ENCODE measurements at places on chromosomes 12 and 14. TPM values are rescaled to one million over a fixed set of nuclear protein-coding genes. Genes with fewer than 3 reads are reported as not detected.

- H3K4me1 ChIP-seq = no peaks in the 10 kb centered on the region
- DNase-seq = no peak
- H3K4me3 ChIP-seq = no peak overlapping the region
- H3K27me3 ChIP-seq = no peaks in the 10 kb centered on the region
These were observed 27.4 kb downstream of the NELL2 start for GRCh38 chr12:44848703-44849085.

The TXNRD1 gene
- 129 TPM for total RNA-seq

GRCh38 chr14:104717646-104718045, 6.4 kb upstream of the ADSS1 start:
- DNase-seq = no peak
- no peaks in the 10 kb centered on the region for H3K4me1 ChIP-seq
- no peak overlapping the region for H3K4me3 ChIP-seq

- H3K36me3 ChIP-seq = no peaks in the 10 kb centered on the region
- H3K4me1 ChIP-seq = no peaks in the 10 kb centered on the region
- no peak overlapping the region for H3K4me3 ChIP-seq
- no peak overlapping the region for H3K27ac ChIP-seq
- DNase-seq = no peak
These were observed 452.3 kb downstream of the ADAMTS20 start for GRCh38 chr12:43099691-43100163.

DNA sequence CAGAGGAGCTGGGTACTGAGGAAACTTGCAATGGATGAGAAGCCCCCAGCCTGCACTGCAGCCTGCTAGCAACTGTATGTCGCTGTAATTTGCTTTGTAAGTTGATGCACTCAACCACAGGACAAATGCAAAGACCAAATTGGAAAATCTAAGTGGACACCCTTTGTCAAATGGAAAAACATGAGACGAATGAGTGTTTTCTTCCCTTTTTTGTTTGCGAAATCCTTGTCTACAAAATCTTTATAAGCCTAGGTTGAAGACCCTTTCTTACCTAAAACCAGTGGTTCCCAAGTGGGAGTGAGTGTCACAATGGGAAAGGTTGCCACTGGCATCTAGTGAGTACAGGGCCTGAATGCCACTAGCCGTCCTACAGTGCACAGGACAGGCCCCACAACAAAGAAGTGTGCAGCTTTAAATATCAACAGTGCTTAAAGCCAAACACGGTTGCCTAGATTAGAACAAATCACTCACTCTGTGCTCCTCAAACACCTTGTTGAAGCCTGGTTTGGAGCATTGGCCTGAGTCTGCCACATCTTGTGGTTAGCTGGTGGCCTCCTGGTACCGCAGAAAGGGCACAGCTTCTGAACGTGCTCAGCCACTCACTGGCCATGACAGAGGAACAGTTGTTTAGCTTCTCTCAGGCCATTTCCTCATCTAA, 7.6 kb upstream of the VASH1 start:
- H3K4me3 ChIP-seq = no peak overlapping the region
- H3K4me1 ChIP-seq = no peaks in the 10 kb centered on the region
- H3K27ac ChIP-seq = no peak overlapping the region

GRCh38 chr12:117980616-117981015, 11.8 kb upstream of the KSR2 start:
- H3K27ac ChIP-seq = no peak overlapping the region
- H3K4me3 ChIP-seq = no peak overlapping the region
- H3K27me3 ChIP-seq = no peaks in the 10 kb centered on the region
- no peaks in the 10 kb centered on the region for H3K4me1 ChIP-seq
- DNase-seq = no peak

- no peak for DNase-seq
- H3K27me3 ChIP-seq = peaks cover 6% of the 10 kb centered on the region
- no peaks in the 10 kb centered on the region for H3K36me3 ChIP-seq
- H3K4me1 ChIP-seq = peaks cover 7% of the 10 kb centered on the region
- no peak overlapping the region for H3K27ac ChIP-seq
- H3K4me3 ChIP-seq = no peak overlapping the region
These were observed 960 bp upstream of the LRFN5 start for GRCh38 chr14:41605550-41606281.

The TMCC3 gene
- 23.5 TPM for total RNA-seq

DNA sequence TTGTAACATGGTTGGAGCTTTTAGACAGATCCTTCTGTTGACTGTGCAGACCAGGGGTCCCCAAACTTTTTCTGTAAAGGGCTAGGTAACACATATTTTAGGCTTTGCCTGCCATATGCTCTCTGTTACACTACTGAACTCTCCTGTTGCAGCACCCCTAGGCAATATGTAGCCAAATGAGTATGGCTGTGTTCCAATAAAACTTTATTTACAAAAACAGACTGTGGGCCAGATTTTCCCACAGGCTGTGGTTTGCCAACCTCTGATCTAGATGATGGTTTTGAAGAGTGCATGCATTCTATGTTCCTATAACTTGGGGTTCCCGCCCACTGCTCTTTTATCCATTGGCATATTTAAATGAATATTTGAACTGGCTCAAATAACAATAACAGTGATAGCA, 180.3 kb upstream of the VASH1 start:
- H3K4me3 ChIP-seq = no peak overlapping the region
- DNase-seq = no peak
- no peaks in the 10 kb centered on the region for H3K27me3 ChIP-seq
- H3K27ac ChIP-seq = no peak overlapping the region
- no peaks in the 10 kb centered on the region for H3K36me3 ChIP-seq

The CD27 gene
- total RNA-seq = 9.9 TPM

The DBX2 gene
- total RNA-seq = 0.13 TPM

- H3K4me1 ChIP-seq = no peaks in the 10 kb centered on the region
- no peak overlapping the region for H3K27ac ChIP-seq
- H3K36me3 ChIP-seq = no peaks in the 10 kb centered on the region
- no peak for DNase-seq
- no peaks in the 10 kb centered on the region for H3K27me3 ChIP-seq
These were observed 8.1 kb upstream of the RNF34 start for GRCh38 chr12:121391619-121392324.

The TAS2R19 gene
- total RNA-seq = 12.0 TPM

DNA sequence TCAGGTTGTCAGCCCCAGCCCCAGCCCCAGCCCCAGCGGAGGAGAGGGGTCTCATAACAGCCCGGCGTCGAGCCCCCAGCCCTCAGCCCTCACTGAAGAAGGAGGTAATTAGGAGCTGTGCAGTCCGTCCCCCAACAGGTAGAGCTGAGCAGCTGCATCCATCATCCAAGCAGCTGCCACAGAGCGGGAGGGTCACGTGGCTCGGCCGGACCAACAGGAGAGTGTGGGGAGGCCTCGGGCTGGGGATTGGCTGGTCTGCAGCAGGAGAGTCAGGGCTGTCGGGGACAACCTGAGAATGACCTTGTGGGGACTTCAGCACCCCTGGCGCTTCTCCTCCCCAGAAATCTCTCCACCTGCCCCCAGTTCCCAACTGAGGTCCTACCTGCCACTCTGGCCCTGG, 29.6 kb downstream of the SMUG1 start:
- no peaks in the 10 kb centered on the region for H3K4me1 ChIP-seq
- DNase-seq = peak; percentile 31
- H3K4me3 ChIP-seq = no peak overlapping the region
- H3K27me3 ChIP-seq = no peaks in the 10 kb centered on the region

DNA sequence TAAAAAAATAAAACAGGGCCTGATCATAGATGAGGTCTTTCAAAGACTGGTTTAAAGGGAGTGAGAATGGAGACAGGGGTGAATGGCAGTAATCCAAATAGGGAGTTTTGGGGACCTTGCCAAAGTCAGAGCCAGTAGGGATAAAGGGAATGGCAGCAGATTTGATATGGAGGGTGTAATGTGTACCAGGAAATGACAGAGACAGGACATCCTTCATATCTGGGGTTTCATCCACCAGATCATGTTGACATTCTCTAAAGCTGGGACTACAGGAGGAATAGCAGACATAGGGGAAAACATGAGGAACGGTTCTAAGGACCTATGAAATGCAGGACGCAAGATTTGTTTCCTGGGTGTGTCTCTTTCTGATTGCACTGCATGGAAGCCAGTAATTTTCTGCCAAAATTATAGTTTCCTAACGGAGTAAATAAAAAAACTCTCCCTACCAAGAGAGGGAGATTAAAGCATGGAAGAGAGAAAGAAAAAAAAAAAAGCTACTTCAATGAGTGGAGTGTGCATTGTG, 169.9 kb downstream of the PRKD1 start:
- no peak for DNase-seq
- peaks cover 5% of the 10 kb centered on the region for H3K4me1 ChIP-seq
- H3K4me3 ChIP-seq = no peak overlapping the region
- no peaks in the 10 kb centered on the region for H3K27me3 ChIP-seq
- no peak overlapping the region for H3K27ac ChIP-seq

The PLEKHA5 gene
- 41.5 TPM for total RNA-seq

The KLRC3 gene
- total RNA-seq = not detected

GRCh38 chr14:74846168-74846567, 29.8 kb downstream of the PROX2 start:
- no peak for DNase-seq
- H3K4me1 ChIP-seq = peaks cover 5% of the 10 kb centered on the region
- no peaks in the 10 kb centered on the region for H3K27me3 ChIP-seq
- H3K4me3 ChIP-seq = no peak overlapping the region
- no peak overlapping the region for H3K27ac ChIP-seq

DNA sequence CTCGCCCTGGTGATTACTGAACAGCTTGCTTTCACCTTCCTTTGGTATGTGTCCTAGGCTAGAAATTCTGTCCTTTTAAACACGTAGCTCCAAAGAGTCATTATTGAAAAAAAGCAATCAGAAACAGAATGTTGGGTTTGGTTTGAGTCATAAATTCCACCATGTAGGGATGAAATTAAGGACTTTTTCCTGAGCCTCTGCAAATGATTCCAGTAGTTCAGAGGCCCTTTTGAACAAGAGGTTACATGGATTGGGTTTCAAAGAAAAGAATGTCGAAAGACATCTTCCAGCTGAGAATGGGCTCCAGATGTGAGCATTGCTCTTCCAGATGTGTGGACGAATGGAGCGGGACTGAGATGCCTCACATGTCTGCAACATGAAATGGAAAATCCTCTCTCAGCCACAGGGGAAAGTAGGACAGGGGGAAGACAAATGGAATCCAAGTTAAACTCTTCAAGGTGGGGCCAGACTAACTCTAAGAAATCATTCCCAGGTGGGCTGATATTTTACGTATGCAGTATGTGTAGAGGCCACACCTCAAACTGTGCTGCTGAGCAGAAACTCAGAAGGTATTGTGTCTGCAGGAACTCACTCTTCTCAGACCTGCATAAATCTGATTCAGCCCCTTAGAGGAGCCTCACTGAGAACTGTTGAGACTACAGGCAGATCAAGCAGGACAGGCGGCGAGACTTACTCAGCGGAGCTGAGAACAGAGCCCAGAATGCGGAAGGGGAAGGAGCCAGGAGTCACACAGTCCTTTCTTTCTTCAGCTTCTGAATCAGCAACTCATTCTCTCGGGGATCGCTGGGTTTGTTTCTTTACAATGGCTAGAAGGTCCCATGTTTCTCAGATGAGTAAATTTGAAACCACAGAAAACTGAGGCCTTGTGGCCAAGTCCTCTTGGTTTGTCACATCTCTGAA, 23.3 kb upstream of the EMP1 start:
- peak; percentile 64 for DNase-seq
- no peaks in the 10 kb centered on the region for H3K27me3 ChIP-seq
- no peaks in the 10 kb centered on the region for H3K36me3 ChIP-seq
- no peak overlapping the region for H3K4me3 ChIP-seq
- H3K4me1 ChIP-seq = peaks cover 48% of the 10 kb centered on the region
- H3K27ac ChIP-seq = peak overlapping the region; percentile 82

- no peak overlapping the region for H3K4me3 ChIP-seq
- H3K36me3 ChIP-seq = no peaks in the 10 kb centered on the region
- no peaks in the 10 kb centered on the region for H3K27me3 ChIP-seq
- no peaks in the 10 kb centered on the region for H3K4me1 ChIP-seq
- no peak overlapping the region for H3K27ac ChIP-seq
These were observed 1.8 kb downstream of the PMCH start for GRCh38 chr12:102195826-102196225.

GRCh38 chr12:12381982-12382381, 25.1 kb downstream of the BORCS5 start:
- H3K4me1 ChIP-seq = peaks cover 6% of the 10 kb centered on the region
- H3K4me3 ChIP-seq = no peak overlapping the region
- no peaks in the 10 kb centered on the region for H3K27me3 ChIP-seq
- DNase-seq = no peak
- no peak overlapping the region for H3K27ac ChIP-seq
- no peaks in the 10 kb centered on the region for H3K36me3 ChIP-seq

DNA sequence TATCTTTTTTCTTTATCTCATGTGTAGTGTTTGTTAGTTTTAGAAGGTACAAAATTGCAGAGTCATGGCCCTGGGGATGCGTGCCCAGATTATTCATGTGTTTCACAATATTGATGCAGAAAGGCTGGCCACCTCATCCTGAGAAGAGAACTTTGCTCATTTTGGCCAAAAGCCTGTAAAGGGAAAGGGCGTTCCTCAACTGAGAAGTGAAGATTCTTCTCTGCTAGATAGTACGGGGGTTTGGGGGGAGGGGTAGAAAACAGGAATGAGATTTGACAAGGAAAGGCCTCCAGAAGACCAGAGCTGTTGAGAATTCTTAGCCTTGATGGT, 1.7 kb downstream of the MGST1 start:
- peak; percentile 75 for DNase-seq
- peak overlapping the region; percentile 47 for H3K4me3 ChIP-seq
- no peaks in the 10 kb centered on the region for H3K27me3 ChIP-seq
- peak overlapping the region; percentile 93 for H3K27ac ChIP-seq
- H3K4me1 ChIP-seq = peaks cover 33% of the 10 kb centered on the region

GRCh38 chr12:99553461-99553860, 94.1 kb upstream of the GARIN6 start:
- no peak overlapping the region for H3K27ac ChIP-seq
- H3K27me3 ChIP-seq = no peaks in the 10 kb centered on the region
- no peak overlapping the region for H3K4me3 ChIP-seq
- H3K4me1 ChIP-seq = no peaks in the 10 kb centered on the region

Data from thyroid gland (tissue), 4 donors.